ENCODE measurements at places on chromosomes 7 and 10. TPM values are rescaled to one million over a fixed set of nuclear protein-coding genes. Genes with fewer than 3 reads are reported as not detected.

DNA sequence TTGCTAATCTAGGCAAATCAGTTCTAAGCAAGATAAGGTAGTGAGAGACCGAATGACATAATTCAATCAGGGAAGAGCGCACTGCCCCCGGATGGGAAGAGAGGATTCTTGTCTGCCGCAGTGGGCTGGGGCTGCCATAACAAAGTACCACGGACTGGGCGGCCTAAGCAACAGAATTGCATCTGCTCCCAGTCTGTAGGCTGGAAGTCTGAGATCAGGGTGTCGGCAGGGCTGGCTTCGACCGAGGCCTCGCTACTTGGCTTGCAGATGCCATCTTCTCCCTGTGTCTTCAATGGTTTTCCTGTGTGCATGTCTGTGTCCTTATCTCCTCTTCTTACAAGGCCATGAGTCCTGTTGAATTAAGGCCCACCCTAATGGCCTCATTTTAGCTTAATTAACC, 59.7 kb upstream of the TMEM72 start:
- H3K27ac ChIP-seq: no peak overlapping the region
- H3K4me3 ChIP-seq: no peak overlapping the region
- no peaks in the 10 kb centered on the region for H3K36me3 ChIP-seq
- H3K27me3 ChIP-seq: no peaks in the 10 kb centered on the region
- H3K4me1 ChIP-seq: no peaks in the 10 kb centered on the region

DNA sequence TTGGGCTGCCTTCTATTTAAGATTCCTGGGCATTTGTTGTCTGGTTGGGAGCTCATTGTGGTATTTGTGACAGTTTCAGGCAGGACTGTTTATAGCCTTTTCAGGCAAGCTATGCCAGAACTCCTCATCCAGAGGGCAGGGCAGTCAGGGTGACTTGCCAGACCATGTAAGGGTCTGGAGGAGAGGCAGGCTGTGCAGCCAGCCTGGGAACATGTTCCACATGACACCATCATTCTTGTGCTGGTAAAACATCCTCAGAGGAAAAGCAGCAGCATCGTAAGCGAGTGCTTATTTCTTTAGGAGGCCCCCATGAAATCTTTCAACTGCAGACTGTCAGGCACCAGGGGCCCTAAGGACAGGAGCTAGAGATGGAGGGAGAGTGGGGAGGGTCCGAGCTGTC, 44.0 kb upstream of the SORBS1 start:
- no peaks in the 10 kb centered on the region for H3K4me1 ChIP-seq
- no peak overlapping the region for H3K4me3 ChIP-seq
- no peak for DNase-seq
- peaks cover 28% of the 10 kb centered on the region for H3K36me3 ChIP-seq
- no peak overlapping the region for H3K27ac ChIP-seq

GRCh38 chr10:112115781-112116385, 67.7 kb downstream of the GPAM start:
- H3K36me3 ChIP-seq: no peaks in the 10 kb centered on the region
- H3K4me3 ChIP-seq: no peak overlapping the region
- no peaks in the 10 kb centered on the region for H3K4me1 ChIP-seq
- no peak overlapping the region for H3K27ac ChIP-seq
- DNase-seq: peak; percentile 59

The NT5C3A gene
- total RNA-seq: 37.7 TPM

The SORCS1 gene
- total RNA-seq: not detected

The MNX1 gene
- total RNA-seq: not detected

GRCh38 chr7:135981958-135982646, 4.9 kb upstream of the MTPN start:
- H3K4me1 ChIP-seq: peaks cover 46% of the 10 kb centered on the region
- peak overlapping the region; percentile 58 for H3K4me3 ChIP-seq
- no peaks in the 10 kb centered on the region for H3K27me3 ChIP-seq
- peaks cover 2% of the 10 kb centered on the region for H3K36me3 ChIP-seq
- peak overlapping the region; percentile 81 for H3K27ac ChIP-seq

- H3K27ac ChIP-seq: no peak overlapping the region
- peaks cover 4% of the 10 kb centered on the region for H3K36me3 ChIP-seq
- no peak overlapping the region for H3K4me3 ChIP-seq
- H3K27me3 ChIP-seq: peaks cover 2% of the 10 kb centered on the region
Measured at GRCh38 chr10:29649561-29650551, 15.1 kb upstream of the SVIL start.

The HKDC1 gene
- not detected for total RNA-seq

GRCh38 chr10:13699216-13699615, 112.5 kb downstream of the PRPF18 start:
- peaks cover 3% of the 10 kb centered on the region for H3K4me1 ChIP-seq
- H3K36me3 ChIP-seq: no peaks in the 10 kb centered on the region
- H3K27ac ChIP-seq: no peak overlapping the region
- DNase-seq: no peak
- H3K27me3 ChIP-seq: peaks cover 11% of the 10 kb centered on the region

- no peaks in the 10 kb centered on the region for H3K36me3 ChIP-seq
- DNase-seq: no peak
- H3K4me3 ChIP-seq: no peak overlapping the region
- no peak overlapping the region for H3K27ac ChIP-seq
- H3K27me3 ChIP-seq: no peaks in the 10 kb centered on the region
- H3K4me1 ChIP-seq: peaks cover 35% of the 10 kb centered on the region
Measured at GRCh38 chr7:101865031-101865430, 47.6 kb downstream of the CUX1 start.

GRCh38 chr7:42156291-42156865, 80.6 kb downstream of the GLI3 start:
- no peak overlapping the region for H3K27ac ChIP-seq
- no peaks in the 10 kb centered on the region for H3K27me3 ChIP-seq

GRCh38 chr10:99742701-99743100, 10.7 kb downstream of the CUTC start:
- H3K27me3 ChIP-seq: no peaks in the 10 kb centered on the region
- H3K4me1 ChIP-seq: peaks cover 20% of the 10 kb centered on the region
- H3K27ac ChIP-seq: no peak overlapping the region

DNA sequence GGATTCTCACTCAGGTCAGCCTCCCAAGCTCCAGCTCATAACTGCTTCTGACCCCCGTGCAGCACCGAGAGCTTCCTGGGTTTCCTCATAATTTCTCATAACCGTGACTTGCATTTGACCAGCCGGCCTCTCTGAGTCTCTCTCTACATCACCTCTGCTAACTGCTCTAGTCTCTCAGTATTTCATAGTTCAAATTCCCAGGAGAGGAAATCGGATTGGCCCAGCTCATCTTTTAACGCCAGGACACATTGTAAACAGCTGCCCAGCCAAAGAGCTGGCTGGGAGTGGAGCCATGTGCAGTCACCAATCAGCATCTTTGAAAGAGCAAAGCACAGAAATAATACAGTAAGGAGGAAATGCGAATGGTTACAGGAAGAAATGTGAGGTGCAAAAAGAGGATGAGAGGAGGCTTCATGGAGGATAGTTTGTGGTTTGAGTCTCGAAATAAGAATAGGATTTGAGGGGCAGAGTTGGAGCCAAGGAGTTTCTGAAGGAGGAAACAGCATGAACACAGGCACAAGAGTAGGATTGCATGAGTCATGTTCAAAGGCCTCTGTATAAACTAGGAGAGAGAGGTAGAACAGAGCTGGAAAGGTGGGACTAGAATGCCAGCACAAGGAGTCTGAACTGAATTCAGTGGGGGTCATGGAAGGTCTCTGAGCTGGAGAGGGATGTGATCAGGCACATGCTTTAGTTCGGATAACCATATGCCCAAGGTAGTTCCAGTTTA, 15.2 kb upstream of the LBX1 start:
- H3K4me3 ChIP-seq: no peak overlapping the region
- no peak overlapping the region for H3K27ac ChIP-seq
- no peak for DNase-seq
- no peaks in the 10 kb centered on the region for H3K36me3 ChIP-seq
- H3K27me3 ChIP-seq: peaks cover 49% of the 10 kb centered on the region
- H3K4me1 ChIP-seq: no peaks in the 10 kb centered on the region

DNA sequence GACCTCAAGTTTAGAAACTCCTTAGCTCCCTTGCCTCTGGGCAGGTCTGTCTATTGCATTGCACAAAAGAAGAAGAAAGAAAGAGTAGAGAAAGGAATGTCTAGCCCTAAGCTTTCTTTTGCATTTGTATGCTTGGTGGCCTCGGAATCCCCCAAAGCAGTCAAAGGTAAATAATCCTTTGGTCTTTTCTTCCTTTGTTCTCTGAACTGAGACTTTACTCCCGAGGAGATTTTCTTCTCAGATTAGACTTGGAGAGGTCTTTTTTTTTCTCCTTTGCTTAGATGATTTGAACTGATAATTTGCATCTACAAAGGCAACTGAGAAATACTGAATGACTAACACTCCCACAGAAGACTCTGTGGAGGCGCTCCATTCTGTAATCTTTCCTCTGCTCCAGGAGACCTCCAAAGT, 93.2 kb downstream of the AKR1D1 start:
- H3K27ac ChIP-seq: no peak overlapping the region
- H3K36me3 ChIP-seq: peaks cover 8% of the 10 kb centered on the region
- peaks cover 15% of the 10 kb centered on the region for H3K27me3 ChIP-seq
- H3K4me1 ChIP-seq: peaks cover 17% of the 10 kb centered on the region
- no peak overlapping the region for H3K4me3 ChIP-seq

GRCh38 chr10:103626178-103626577, 132.7 kb downstream of the NEURL1 start:
- H3K36me3 ChIP-seq: no peaks in the 10 kb centered on the region
- no peaks in the 10 kb centered on the region for H3K4me1 ChIP-seq
- no peak for DNase-seq

The TAS2R3 gene
- 1.0 TPM for total RNA-seq

DNA sequence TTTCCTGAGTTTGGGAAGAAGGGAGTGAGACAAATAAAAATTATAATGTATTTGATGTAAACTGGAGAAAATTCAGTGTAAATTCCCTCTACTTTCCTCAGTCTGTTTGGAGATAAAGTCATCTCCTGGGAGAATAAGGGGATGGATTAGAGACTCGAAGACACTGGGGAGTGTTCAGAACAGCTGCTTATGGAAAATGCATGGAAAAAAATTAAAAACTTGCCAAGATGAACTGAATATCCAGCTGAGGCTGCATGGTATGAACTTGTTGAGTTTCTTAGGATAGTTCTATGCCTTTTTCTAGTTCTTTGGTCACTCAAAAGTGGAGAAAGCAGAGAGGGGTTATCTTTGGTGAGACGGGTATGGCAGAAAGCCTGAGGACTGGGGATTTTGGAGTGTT, 210.5 kb downstream of the BICC1 start:
- DNase-seq: no peak
- no peaks in the 10 kb centered on the region for H3K4me1 ChIP-seq
- H3K27ac ChIP-seq: no peak overlapping the region
- no peak overlapping the region for H3K4me3 ChIP-seq
- H3K27me3 ChIP-seq: peaks cover 4% of the 10 kb centered on the region
- no peaks in the 10 kb centered on the region for H3K36me3 ChIP-seq

GRCh38 chr10:133010095-133010842, 67.9 kb upstream of the CFAP46 start:
- H3K27ac ChIP-seq: no peak overlapping the region
- H3K4me3 ChIP-seq: no peak overlapping the region
- no peak for DNase-seq
- H3K4me1 ChIP-seq: no peaks in the 10 kb centered on the region
- H3K36me3 ChIP-seq: no peaks in the 10 kb centered on the region

The FRMPD2 gene
- total RNA-seq: not detected

DNA sequence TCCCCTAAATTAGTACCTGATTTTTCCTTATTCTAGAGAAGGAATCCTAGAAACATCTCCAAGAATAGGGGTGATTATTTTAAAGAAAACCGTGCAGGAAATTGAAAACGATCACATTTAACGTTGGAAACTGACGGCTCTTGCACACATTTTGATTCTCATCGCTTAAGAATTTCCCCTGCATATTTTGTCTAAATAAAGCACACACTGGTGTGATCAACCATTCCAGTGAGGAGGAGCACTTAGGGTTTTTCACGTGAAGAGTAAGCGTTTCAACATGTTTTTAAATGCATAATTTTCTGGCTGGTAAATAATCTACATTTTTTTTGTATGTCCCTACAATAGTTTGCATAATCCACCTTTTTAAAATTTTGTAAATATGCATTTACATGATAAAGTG, 229.7 kb upstream of the PFKP start:
- H3K27me3 ChIP-seq: peaks cover 7% of the 10 kb centered on the region
- H3K36me3 ChIP-seq: no peaks in the 10 kb centered on the region
- H3K27ac ChIP-seq: no peak overlapping the region
- no peak for DNase-seq
- H3K4me3 ChIP-seq: no peak overlapping the region
- no peaks in the 10 kb centered on the region for H3K4me1 ChIP-seq

The HECTD2 gene
- total RNA-seq: 3.8 TPM

DNA sequence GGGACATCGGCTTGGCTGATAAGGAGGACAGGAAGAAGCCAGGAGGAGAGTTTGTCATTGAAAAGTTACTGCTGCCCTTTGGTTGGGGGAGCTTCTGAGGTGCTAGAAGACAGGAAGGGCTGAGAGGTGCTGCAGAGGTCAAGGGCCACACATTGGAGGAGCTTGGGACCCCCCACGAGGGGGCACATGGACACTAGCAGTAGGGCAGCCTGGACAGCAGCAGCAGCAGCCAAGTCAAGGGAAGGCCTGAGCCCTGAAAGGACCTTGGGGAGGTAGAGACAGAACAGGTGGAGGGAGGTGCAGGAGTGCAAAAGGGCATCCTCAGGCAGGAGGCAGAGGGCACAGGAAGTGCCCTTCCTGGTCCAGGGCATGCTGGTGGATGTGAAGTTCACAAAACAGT, 439.7 kb upstream of the IGFBP3 start:
- H3K4me3 ChIP-seq: no peak overlapping the region
- H3K4me1 ChIP-seq: no peaks in the 10 kb centered on the region
- no peaks in the 10 kb centered on the region for H3K36me3 ChIP-seq

DNA sequence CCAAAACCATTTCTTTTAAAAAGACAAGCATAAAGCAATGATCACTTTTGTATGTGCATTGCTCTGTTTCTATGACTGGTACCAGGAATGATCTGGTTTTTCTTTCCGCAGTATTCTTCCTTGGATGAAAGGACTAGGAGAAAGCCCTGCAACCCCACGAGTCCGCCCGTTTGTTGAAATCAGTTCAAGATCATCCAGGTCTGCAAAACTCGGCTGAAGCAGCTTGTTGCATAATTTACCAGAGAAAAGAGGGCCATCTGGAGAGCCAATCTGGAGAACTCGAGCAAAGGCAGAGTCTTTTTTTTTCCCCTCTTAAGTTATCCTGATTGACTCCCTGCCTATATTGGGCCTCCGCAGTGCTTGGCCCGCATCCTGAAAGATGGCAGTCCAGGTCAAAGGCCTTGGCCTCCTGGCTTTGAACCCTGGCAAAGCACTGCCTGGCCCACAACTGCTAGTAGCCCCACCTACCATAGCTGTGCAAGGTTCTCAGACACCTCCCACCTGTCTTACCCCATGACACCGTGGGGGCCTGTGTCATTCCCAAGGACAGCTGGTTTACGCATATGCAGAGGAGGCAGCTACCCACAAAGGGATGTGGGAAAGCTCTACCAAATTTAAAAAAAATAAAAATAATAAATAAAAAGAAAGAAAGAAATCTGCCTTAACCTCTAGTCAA, 572.2 kb downstream of the INHBA start:
- H3K4me3 ChIP-seq: no peak overlapping the region
- no peaks in the 10 kb centered on the region for H3K36me3 ChIP-seq
- no peak for DNase-seq
- H3K27me3 ChIP-seq: no peaks in the 10 kb centered on the region

DNA sequence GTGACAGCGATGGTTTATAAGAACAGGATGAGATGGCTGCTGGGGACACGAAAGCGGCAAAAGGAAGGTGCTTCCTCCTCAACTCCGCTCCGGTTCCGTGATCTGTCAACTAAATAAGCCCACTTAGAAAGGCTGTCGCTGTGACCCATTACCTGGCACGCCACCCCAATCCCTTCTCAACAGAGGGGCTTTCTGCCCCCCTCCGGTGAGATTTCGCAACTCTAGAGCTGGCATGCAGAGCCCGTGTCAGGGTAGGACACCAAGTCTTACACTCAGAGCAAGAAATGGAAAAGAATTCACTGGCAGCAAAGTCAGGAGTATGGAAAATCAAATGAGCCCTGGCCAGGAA, 66.4 kb downstream of the FGFR2 start:
- H3K4me3 ChIP-seq: no peak overlapping the region
- no peaks in the 10 kb centered on the region for H3K4me1 ChIP-seq
- H3K36me3 ChIP-seq: no peaks in the 10 kb centered on the region
- no peak for DNase-seq

All from activated CD8-positive, alpha-beta T cell treated with anti-CD3 and anti-CD28 coated beads for 36 hours (primary cell).